ENCODE measurements at places on chromosomes 6 and 20.

DNA sequence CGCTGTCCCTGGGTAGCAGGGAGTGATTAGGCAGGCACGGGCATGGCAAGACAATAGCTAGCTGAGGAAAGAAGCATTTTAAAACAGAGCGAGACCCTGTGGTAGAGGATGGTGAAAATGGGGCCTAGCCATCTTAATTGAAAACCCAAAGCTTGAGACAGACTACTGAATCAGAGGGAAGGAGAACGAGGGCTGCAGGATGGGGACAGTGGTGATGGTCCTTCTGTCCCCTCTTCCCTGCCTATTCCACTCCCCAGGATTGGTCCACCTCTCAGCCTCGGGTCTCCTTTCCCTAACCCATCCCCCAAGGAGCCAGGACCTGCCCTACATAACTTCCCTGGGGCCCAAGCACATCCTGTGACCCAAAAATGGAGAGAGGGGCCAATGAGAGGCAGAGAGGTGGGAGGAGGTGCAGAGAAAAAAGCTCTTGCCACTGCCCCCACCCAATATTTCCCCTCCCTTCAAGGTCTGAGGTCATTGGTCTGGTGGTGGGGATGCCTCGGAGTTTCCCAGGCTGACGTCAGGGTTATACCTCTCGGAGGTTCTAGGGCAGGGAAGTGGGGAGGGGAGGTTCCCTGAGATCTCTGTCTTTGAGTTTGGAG is 884 bp upstream of the CUTA start:
- no peak for DNase-seq

DNA sequence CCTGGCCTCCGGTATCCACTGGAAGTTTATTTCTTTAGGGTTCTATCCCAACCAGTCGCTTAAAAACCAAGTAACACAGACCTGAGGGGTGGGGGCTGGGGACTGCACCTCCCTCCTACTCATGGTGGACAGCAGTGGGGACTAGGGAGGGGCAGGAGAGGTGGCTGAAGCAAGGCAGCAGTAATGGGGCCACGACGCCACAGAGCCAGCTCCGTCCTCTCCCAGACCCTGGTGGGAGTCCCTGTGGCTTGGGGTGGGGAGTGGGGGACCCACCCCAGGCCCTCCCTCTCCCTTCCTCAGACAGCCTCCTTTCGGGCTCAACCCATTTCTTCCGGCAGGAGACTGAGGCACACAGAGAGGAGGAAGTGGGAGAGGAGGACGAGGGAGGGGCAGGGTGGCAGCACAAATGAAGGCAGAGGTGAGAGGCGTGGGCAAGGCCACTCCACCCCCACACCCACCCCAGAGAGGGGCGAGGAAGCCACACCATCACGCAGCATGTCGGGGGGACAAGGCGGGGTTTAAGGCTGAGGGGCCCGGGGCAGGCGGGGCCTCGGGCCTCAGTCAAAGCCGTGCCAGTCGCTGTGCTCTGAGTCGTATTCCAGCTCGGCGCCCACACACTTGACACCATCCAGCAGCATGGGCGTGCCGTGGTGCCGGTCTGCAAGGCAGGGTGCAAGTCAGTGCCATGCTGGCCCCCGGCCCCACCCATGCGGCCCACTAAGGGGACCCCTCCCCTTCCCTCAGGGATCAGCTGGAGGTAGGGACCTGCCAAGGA is 13.9 kb downstream of the ADISSP start:
- DNase-seq = no peak

DNA sequence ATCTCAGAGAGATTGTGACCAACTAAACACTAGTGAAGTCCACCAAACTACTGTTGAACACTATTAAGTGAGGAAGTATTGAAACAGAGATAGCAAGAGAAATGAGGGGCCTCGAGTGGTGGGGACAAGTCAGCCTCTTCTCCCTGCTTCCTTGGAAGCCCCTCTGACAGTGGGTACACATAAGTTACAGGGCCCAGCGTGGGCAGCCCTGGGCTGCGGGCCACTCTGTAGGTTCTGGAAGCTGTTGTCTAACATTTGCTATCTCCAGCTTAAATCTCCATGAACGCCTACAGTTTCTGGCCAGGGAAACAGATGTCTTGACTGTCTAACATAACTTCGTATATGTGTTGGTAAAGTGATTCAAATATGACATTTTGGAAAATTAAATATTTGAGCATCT is 71.4 kb downstream of the KLHL32 start:
- DNase-seq = no peak

- no peak for DNase-seq
These were observed 16.1 kb upstream of the HMGN3 start for GRCh38 chr6:79250559-79250958.

DNA sequence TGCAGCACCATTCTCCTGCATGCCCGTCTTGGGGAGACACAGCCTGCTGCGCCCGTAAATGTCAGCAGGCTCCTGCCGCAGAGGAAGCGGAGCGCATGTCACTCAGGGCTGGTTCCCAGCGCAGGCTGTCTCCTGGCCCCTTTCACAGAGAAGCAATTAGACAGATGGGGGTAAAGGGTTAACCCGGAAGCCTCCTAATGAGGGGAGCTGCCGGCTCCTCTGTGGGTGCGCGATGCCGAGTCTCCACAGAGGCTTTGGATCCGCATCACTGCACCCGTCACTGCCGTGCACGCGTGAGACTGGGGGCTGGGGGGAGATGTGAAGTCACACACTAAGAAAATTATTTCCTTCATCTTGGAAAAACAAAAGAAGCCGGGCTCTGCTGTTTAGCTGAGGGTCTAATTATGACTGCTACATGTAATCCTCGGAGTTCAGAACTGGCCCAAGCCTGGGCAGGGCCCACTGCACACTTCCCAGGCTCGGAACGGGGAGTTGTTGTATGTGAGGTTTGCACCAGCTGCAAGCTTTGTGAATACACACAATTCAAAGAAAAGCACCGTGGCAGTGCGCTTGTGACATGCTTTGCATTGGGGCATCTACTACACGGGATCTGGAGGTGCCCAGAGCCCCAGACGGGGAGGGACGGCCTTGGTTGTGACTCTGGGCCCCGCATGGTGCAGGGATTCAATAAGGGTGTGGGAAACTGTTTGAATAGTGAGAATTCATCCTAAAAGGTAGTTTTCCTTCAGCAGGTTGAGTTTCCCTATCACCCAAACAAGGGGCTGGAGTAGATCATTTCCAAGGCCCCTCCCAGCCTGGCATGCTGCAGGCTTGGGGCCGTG is 331.6 kb downstream of the TAF4 start:
- DNase-seq = no peak

- no peak for DNase-seq
These were observed 80.3 kb downstream of the CDH26 start for GRCh38 chr20:60038400-60039008.

- no peak for DNase-seq
These were observed 10.5 kb downstream of the CNKSR3 start for GRCh38 chr6:154499855-154500589.

DNA sequence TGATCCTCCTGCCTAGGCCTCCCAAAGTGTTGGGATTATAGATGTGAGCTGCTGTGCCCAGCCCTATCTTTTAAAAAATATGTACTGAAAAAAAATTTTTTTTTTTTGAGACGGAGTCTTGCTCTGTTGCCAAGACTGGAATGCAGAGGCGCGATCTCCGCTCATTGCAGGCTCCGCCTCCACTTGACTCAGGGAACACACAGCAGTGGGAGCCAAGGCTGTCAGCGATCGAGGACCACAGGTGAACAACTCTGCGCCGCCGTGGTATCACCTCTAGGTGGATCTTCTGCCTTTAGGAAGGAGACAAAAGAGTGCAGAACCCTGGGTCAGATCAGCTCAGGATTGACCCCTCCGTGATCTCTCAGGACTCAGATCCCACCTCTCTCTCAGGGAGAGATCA is 13.7 kb downstream of the RAET1E start:
- DNase-seq = no peak

DNA sequence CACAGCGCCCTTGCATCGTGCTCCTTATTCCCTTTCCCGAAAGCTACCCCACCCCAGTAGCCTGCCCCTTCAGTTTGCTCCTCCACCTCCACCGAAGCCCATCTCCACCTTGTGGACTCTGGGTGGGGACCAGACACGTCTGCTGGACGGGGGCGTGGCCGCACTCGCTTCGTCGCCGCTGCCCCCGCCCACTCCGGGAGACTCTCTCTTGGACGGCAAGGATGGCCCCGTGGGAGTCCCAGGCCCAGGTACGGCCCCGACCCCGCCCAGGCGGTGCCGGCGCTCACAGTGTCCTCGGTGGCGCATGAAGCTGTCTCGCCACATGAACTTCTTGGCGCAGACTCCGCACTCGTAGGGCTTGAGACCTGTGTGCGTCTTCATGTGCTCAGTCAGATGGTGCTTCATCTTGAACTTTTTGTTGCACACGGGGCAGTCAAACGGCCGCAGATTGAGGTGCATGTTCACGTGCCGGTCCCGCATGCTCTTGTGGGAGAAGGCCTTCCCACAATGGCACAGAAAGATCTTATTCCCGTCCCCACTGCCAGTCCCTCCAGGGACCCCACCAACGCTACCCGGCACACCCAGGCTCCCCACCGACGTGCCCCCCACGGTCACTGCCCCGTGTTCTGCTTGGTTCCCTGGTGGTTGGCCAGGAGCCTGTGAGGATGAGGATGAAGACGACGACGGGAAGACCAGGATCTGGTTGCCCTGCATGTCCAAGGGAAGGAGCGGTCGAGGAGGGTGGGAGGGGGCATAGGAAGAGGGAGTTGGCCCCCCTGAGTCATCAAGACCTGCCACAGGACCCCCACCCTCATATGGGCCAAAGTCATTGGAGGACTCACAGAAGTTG is 1.3 kb upstream of the TAPBP start:
- no peak for DNase-seq

GRCh38 chr20:16771213-16771612 is 23.1 kb downstream of the OTOR start:
- DNase-seq = no peak

DNA sequence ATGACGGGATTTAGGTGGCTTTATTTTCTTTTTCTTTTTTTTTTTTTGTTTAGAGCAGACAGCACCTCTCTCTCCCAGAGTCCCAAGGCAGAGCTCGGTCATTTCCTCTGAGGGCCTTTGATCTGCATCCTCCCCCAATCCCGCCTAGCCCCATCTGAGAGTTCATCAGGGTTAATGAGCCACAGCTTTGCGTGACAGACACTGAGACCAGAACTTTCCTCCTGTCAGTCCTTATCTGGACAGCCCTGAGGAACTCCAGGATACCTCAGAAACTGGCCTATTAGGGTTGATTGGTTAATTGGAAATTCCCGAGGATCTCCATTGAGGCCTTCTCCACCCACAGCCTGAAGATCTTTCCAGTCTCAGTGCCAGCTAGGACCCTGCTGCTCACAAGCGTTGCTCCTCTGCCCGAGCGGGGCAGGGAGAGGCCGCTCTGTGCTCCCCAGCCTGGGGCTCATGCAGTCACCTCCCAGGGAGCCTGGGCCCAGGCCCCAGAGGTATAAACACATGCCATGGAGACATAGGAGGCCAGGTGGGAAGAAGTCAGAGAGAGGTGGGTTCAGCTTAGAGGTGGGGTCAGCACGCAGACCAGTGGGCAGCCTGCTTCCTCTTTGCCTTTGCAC is 1.4 kb upstream of the LRRN4 start:
- DNase-seq = no peak

DNA sequence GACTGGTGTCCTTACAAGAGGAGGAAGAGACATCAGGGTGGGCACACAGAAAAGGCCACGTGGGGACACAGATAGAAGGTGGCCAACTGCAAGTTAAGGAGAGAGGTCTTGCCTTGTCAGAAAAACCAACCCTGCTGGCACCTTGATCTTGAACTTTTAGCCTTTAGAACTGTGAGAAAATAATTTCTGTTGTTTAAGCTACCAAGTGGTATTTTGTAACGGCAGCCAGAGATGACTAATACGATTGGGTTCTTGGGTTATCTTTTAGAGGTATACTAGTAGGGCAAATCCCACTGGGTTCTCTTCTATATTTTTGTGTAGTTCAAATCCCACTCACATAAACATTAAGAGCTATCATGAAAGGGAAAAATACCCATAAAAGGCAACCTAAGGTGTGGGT is 31.9 kb upstream of the ZBTB24 start:
- DNase-seq = no peak

- DNase-seq = no peak
These were observed 68.6 kb downstream of the EPHA7 start for GRCh38 chr6:93350774-93351173.

DNA sequence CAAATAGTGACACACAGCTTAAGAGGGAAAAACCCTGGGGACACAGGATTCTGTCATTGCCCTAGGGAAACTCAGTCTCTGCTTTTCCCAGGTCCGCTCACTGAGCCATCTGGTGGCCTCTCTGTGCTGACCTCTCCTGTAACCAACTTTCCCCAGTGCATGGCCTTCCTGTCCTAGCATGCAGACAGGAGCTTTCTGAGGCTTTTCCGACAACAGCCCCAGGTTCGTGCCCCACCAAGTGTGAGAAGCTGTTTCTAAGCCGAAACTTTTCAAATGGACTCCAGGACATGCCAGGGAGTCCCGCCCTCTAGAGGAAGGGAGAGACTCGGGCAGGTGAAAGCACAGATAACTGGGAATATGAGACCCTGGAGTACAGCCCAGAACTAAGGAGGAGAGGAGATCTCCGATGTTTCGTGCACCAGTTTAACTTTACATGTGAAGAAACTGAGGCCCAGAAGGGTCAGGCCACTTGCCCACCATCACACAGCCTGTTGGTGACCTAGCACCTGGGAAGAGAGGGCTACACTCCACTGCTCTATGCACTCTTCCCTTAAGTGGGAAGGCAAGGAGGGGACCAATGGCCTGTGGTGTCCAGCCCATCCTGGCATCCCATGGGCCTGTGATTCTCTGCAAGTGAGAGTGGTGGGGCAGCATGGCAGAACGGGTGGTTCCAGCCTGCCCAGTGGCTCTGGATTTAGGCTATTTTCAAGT is 46.2 kb downstream of the RPP40 start:
- DNase-seq = no peak

- no peak for DNase-seq
These were observed 61.3 kb upstream of the PMEPA1 start for GRCh38 chr20:57770852-57771720.

DNA sequence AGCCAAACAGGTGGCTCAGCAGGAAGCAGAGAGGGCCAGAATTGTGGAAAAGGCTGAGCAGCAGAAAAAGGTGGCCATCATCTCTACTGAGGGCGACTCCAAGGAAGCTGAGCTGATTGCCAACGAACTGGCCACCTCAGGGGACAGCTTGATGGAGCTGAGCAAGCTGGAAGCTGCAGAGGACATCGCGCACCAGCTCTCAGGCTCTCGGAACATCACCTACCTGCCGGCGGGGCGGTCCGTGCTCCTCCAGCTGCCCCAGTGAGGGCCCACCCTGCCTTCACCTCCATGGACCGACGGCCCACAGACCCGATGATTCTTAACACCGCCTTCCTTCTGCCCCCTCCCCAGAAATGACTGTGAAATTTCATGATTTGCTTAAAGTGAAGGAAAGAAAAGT is 17.8 kb upstream of the RAET1L start:
- DNase-seq = no peak

All from activated T-helper 1 cell treated with anti-CD3 and anti-CD28 coated beads, Interleukin-2, amount 50 U/mL, for 16 hours (primary cell).